HFF-Myc (cell line): ENCODE measurements at places on chromosomes 12 and 14.

DNA sequence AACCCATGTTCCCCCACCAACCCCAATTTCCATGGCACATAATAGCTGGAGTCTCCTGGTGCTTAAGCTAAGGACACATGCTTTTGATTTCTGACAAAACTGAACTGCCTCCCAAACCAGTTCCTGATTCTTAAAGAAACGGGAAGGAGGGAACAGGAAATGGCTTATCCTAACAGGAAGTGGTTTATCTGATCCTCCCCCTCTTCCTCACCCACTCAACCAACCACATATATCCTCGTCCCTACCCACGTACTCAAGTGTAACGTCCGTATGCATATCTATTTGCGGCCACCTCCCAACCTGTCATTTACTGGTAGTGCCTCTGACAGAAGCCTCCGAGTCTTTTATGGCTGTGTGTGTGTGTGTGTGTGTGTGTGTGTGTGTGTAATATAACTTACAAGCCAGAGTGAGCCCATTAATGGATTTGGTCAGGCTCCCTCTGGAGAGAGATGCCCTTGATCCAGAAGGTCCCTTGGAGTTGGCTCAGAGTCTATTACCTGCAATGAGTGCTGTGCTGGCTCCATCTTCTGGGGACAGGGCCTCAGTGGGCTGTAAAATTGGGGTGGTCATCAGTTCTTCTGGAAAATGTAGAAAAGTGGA, 7.7 kb downstream of the DAZAP2 start:
- peak; percentile 70 for DNase-seq

- DNase-seq = no peak
These were observed 32.0 kb upstream of the LRRK2 start for GRCh38 chr12:40192704-40193255.

- no peak for DNase-seq
These were observed 169.8 kb downstream of the BTG1 start for GRCh38 chr12:91975891-91976290.

DNA sequence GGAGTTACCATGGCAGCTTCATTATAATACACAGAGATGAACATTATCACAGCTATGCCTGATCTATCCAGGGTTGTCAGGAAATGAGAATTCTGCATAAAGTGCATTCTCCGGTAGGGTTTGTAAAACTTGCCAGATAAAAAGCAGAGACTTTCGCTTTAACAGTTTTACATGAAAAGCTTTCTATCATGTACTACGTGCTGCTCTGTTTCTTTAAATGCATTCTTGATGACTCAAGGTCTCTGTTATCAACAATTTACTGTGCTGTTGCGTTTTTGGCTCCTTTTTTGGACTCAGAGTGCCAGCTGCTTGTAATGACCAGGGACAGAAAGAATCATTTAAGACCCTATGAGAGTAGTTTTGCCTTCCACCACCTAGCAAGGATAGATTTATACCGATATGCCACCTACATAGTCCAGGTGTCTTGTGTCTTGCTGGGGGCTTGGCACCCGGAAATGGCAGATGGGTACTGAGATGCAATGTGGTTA, 371.2 kb downstream of the BTG1 start:
- peak; percentile 3 for DNase-seq

DNA sequence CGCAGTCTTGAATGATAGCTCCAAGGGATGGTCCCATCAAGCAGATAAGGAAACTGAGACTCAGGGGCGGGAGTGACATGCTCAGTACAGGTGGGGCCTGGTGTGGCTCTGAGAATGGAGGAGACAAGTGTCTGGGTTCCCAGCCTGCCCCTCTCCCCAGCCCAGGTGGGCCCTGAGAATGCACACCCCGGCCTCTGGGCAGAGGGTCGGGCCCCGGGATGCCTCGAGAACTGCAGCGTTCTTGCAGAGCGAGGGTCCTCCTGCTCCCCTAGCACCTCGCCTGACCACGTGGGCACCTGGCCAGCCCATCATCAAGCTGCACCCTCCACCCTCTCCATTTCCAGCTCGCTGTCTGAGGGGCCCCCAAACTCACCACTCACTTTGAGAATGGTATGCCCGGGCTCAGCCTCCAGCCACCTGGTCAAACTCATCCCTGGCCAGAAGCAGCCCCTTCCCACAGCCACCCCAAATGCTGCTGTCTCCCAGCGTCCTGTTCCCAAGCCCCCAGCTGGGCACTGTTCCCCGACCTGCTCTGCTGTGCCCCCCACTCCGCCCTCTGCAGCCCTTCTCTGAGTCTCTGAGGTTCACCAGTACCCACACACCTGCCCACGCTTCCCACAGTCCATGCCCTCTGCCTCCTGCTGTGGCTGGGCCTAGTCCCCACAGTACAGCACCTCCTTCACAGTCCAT, 44.3 kb downstream of the CYP46A1 start:
- no peak for DNase-seq

GRCh38 chr12:57233357-57234232, 4.1 kb downstream of the SHMT2 start:
- no peak for DNase-seq
